Activated CD4-positive, alpha-beta memory T cell treated with anti-CD3 and anti-CD28 coated beads for 36 hours (primary cell): ENCODE measurements at places on chromosomes 5 and 9. TPM values are rescaled to one million over a fixed set of nuclear protein-coding genes. Genes with fewer than 3 reads are reported as not detected.

GRCh38 chr9:98634685-98635336 is 73.9 kb downstream of the GABBR2 start:
- no peak overlapping the region for H3K27ac ChIP-seq
- H3K4me1 ChIP-seq = no peaks in the 10 kb centered on the region
- no peak overlapping the region for H3K4me3 ChIP-seq
- H3K36me3 ChIP-seq = no peaks in the 10 kb centered on the region
- no peak for DNase-seq
- peaks cover 5% of the 10 kb centered on the region for H3K27me3 ChIP-seq

DNA sequence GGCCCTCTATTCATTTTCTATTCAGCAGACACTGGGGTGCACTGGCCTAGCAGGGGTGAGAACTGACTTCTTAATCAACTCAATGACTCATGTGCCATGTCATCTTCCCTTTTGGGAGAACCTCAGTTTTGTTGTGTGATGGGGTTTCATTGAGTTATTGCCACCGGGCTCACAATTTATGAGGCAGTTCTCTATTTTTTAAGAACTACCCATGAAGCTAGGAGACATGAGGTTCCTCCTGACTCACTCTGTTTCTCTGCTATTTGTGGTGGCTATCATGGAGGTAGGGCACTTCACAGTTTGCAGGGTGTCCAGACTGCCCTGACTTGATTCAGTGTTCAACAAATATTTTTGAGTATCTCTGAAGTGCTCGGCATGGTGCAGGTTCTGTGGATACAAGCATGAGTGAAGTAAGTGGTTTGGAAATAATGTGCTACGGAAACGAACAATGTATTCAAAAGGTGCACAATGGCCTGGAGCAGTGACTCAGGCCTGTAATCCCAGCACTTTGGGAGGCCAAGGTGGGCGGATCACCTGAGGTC is 39.3 kb downstream of the SPARC start:
- no peaks in the 10 kb centered on the region for H3K27me3 ChIP-seq
- no peaks in the 10 kb centered on the region for H3K36me3 ChIP-seq
- peak; percentile 15 for DNase-seq
- no peak overlapping the region for H3K27ac ChIP-seq

DNA sequence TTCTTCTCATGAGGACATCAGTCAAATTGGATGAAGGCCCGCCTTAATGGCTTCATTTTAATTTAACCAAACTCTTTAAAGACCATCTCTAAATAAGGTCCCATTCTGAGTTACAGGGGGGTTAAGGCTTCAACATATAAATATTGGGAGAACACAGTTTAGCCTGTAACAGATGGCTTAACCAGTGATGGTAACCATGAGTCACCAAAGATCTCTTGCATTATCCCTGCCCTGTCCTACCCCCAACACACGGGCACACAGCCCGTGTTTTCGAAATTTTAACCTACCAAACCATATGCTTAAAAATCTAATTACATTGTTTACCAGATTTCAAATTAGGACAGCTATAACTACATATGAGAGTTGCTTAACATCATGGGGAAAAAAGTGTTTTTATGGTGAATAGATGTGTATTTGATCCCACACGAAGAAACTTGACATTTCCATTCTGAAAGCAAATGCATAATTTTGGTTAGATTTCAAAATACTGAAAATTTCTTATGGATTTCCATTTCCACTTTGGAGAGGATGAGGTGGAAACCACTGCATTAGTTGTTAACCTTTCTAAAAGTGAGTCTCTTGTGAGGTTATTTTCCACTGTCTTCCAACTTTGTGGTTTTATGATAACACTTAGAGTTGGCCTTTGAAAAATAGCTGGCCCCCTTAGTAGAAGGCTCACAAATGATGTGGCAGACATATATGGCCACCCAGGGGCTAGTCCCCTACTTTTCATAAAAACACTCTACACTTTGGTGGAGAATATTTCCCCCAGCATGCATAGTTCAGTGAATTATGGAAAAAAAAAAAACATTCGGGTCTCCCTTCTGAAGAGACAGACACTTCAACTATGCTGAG is 849.3 kb downstream of the TLE1 start:
- no peak overlapping the region for H3K27ac ChIP-seq
- no peaks in the 10 kb centered on the region for H3K27me3 ChIP-seq
- H3K4me3 ChIP-seq = no peak overlapping the region
- no peak for DNase-seq
- H3K4me1 ChIP-seq = no peaks in the 10 kb centered on the region

GRCh38 chr5:180208435-180209081 is 453 bp downstream of the RASGEF1C start:
- no peak overlapping the region for H3K27ac ChIP-seq
- H3K36me3 ChIP-seq = no peaks in the 10 kb centered on the region
- no peak for DNase-seq
- peaks cover 45% of the 10 kb centered on the region for H3K27me3 ChIP-seq
- H3K4me3 ChIP-seq = peak overlapping the region; percentile 30
- peaks cover 5% of the 10 kb centered on the region for H3K4me1 ChIP-seq

DNA sequence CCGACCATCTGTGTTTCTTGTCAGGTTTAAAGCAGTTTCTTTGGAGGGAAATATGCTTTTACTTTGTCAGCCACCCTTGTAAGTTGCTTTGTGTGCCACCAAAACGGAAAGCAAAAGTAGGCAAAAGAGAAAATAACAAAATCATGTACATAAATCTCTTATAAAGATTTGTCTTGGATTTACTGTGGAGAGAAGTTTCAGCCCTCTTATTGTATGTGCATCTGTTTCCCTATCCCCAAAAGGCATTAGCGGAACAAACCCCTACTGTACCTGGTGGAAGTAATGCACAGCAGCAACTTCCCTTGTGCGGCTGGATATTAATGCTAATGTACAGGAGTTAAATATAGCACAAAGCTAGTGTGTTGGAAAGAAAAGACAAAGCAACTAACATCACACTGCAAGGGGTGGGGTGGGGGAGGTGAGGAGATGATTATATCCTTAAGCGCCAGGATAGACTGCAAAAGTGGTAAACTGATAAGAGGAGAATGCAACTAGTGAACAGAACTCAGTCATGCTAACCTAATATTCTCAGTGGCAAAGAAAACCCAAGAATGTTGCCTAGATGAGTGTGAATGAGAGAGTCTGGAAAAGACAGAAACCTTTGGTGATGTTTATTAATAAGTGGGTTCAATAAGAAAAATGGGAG is 396.5 kb upstream of the MEF2C start:
- H3K27ac ChIP-seq = no peak overlapping the region
- H3K4me1 ChIP-seq = no peaks in the 10 kb centered on the region
- H3K4me3 ChIP-seq = no peak overlapping the region
- no peak for DNase-seq
- H3K36me3 ChIP-seq = no peaks in the 10 kb centered on the region
- H3K27me3 ChIP-seq = no peaks in the 10 kb centered on the region

Gene B4GALT1
- 78.0 TPM for total RNA-seq

Gene PCDHGC4
- total RNA-seq = not detected

GRCh38 chr9:87882627-87883026 is at the start of gene SPATA31E1:
SPATA31E1 (plus strand) TSS chr9:87882877; CDS start chr9:87882892, 15 bp downstream.
- peaks cover 6% of the 10 kb centered on the region for H3K27me3 ChIP-seq
- no peak within 1 kb of the TSS for H3K27ac ChIP-seq
- H3K36me3 ChIP-seq = no peaks in the 10 kb centered on the region
- no peak within 1 kb of the TSS for H3K4me3 ChIP-seq
- peak; percentile 3 for DNase-seq

- no peak for DNase-seq
- no peaks in the 10 kb centered on the region for H3K4me1 ChIP-seq
- H3K27me3 ChIP-seq = no peaks in the 10 kb centered on the region
Observed at GRCh38 chr9:99966716-99967115, 60.3 kb downstream of the STX17 start.

Gene TAL2
- not detected for total RNA-seq

Gene TYRP1
- not detected for total RNA-seq

GRCh38 chr5:97670447-97670846 is 487.4 kb upstream of the RIOK2 start:
- H3K27ac ChIP-seq = no peak overlapping the region
- H3K36me3 ChIP-seq = no peaks in the 10 kb centered on the region
- no peaks in the 10 kb centered on the region for H3K4me1 ChIP-seq
- DNase-seq = no peak

DNA sequence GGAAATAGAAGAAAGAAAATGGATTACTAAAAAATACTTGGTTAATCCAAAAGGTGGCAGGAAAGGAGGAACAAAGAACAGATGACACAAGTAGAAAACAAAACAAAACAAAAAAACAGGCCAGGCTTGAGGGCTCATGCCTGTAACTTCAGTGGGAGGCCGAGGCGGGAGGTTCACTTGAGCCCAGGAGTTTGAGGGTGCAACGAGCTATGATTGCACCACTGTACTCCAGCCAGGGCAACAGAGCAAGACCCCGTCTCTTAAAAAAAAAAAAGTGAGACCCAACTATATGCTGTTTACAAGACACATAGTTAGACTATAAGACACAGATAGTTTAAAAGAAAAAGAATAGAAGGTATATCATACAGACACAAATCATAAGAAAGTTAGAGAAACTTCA is 59.5 kb downstream of the AK8 start:
- no peak for DNase-seq
- H3K4me1 ChIP-seq = no peaks in the 10 kb centered on the region
- no peaks in the 10 kb centered on the region for H3K36me3 ChIP-seq
- peaks cover 32% of the 10 kb centered on the region for H3K27me3 ChIP-seq
- no peak overlapping the region for H3K27ac ChIP-seq

- H3K4me1 ChIP-seq = no peaks in the 10 kb centered on the region
- no peak overlapping the region for H3K27ac ChIP-seq
- no peak overlapping the region for H3K4me3 ChIP-seq
- no peaks in the 10 kb centered on the region for H3K27me3 ChIP-seq
Observed at GRCh38 chr5:9439531-9440292, 106.2 kb downstream of the SEMA5A start.

- H3K36me3 ChIP-seq = no peaks in the 10 kb centered on the region
- DNase-seq = no peak
- no peak overlapping the region for H3K27ac ChIP-seq
- H3K4me3 ChIP-seq = no peak overlapping the region
- peaks cover 3% of the 10 kb centered on the region for H3K27me3 ChIP-seq
- no peaks in the 10 kb centered on the region for H3K4me1 ChIP-seq
Observed at GRCh38 chr5:59503220-59503619, 390.3 kb downstream of the PDE4D start.

Gene GLRA1
- total RNA-seq = not detected

Gene SPINK1
- not detected for total RNA-seq

DNA sequence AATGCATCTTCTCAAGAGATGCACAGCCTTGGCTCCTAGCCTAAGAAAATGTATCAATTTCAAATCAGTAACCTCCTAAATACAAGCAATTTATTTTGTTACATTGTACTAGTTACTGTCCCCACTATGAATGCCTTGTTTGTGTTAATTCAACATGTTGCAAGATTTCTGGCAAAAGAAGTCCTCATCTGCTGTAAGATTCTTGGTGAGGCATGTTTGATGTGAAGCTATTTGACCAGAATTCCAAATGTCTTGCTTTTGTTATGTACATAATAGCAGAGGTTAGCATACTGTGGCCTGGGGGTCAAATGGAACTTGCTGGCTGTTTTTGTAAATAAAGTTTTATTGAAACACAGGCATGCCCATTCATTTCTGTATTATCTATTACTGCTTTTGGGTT is 1023.1 kb upstream of the WWC1 start:
- H3K4me1 ChIP-seq = no peaks in the 10 kb centered on the region
- no peaks in the 10 kb centered on the region for H3K27me3 ChIP-seq
- DNase-seq = no peak
- H3K36me3 ChIP-seq = no peaks in the 10 kb centered on the region
- no peak overlapping the region for H3K4me3 ChIP-seq
- H3K27ac ChIP-seq = no peak overlapping the region

- peak overlapping the region; percentile 92 for H3K27ac ChIP-seq
- H3K4me1 ChIP-seq = peaks cover 88% of the 10 kb centered on the region
- H3K27me3 ChIP-seq = no peaks in the 10 kb centered on the region
- peak overlapping the region; percentile 45 for H3K4me3 ChIP-seq
- no peak for DNase-seq
- H3K36me3 ChIP-seq = peaks cover 66% of the 10 kb centered on the region
Observed at GRCh38 chr5:170276140-170276539, 21.4 kb downstream of the LCP2 start.

Gene PPIC
- not detected for total RNA-seq

- no peak for DNase-seq
- no peak overlapping the region for H3K27ac ChIP-seq
- H3K4me3 ChIP-seq = no peak overlapping the region
- H3K4me1 ChIP-seq = no peaks in the 10 kb centered on the region
- H3K36me3 ChIP-seq = no peaks in the 10 kb centered on the region
Observed at GRCh38 chr9:24488896-24489295, 56.8 kb downstream of the IZUMO3 start.

Gene ANKRD55
- total RNA-seq = 2.6 TPM

Gene CDKN2B
- total RNA-seq = 0.10 TPM

DNA sequence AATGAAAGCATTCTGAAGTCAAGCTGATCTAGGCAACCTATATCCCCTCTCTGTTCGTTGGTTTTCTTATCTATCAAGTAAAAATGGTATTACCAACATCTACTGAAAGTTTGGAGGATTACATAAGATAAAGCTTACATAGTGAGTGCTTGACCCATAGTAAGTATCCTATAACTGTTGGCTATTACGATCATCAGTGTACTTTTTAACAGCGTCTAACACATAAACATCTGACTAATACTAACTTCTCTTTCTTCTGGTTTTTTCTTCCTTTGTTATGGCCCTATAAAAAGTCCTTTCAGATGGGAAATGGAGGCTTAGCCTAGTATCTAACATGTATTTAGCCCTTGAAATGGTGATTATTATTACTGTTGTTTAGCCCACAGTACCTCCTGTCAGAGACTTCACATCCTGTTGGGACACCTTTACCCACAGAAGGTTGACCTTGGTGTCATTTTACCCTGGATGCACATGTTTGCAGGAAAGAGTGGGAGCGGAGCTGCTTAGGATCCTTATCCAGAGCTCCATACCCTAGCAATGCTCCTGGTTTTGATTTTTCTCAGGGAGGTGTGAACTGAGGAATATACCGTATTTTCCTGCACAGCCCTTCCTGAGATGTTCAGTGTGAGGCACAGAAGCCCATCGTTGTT is 6.0 kb downstream of the INSYN2B start:
- no peaks in the 10 kb centered on the region for H3K4me1 ChIP-seq
- DNase-seq = no peak
- H3K27ac ChIP-seq = no peak overlapping the region
- H3K27me3 ChIP-seq = no peaks in the 10 kb centered on the region

Gene PTPDC1
- 4.4 TPM for total RNA-seq

Gene C9orf153
- 0.26 TPM for total RNA-seq

DNA sequence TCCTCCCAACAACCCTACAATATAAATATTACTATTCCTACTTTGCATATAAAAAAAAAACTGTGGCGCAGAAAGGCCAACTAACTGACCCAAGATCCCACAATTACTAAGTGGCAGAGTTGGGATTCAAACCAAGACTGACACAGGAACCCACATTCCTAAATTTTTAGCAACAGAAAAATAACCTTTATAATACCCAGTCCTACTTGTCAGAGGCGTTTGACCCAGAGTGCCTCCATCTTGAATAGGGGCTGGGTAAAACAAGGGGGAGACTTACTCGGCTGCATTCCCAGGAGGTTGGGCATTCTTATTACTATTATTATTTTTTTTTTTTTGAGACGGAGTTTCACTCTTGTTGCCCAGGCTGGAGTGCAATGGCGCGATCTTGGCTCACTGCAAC is 2.0 kb upstream of the SLC30A5 start:
- H3K27ac ChIP-seq = no peak overlapping the region
- DNase-seq = no peak
- peaks cover 6% of the 10 kb centered on the region for H3K36me3 ChIP-seq
- peaks cover 13% of the 10 kb centered on the region for H3K4me1 ChIP-seq
- H3K4me3 ChIP-seq = no peak overlapping the region

GRCh38 chr5:40570408-40571129 is 109.1 kb upstream of the PTGER4 start:
- DNase-seq = no peak
- no peaks in the 10 kb centered on the region for H3K36me3 ChIP-seq
- H3K27ac ChIP-seq = no peak overlapping the region
- no peaks in the 10 kb centered on the region for H3K27me3 ChIP-seq
